ENCODE measurements at places on chromosomes 12 and 14.

- DNase-seq: no peak
Measured at GRCh38 chr12:64912516-64913255, 88.2 kb downstream of the TBC1D30 start.

DNA sequence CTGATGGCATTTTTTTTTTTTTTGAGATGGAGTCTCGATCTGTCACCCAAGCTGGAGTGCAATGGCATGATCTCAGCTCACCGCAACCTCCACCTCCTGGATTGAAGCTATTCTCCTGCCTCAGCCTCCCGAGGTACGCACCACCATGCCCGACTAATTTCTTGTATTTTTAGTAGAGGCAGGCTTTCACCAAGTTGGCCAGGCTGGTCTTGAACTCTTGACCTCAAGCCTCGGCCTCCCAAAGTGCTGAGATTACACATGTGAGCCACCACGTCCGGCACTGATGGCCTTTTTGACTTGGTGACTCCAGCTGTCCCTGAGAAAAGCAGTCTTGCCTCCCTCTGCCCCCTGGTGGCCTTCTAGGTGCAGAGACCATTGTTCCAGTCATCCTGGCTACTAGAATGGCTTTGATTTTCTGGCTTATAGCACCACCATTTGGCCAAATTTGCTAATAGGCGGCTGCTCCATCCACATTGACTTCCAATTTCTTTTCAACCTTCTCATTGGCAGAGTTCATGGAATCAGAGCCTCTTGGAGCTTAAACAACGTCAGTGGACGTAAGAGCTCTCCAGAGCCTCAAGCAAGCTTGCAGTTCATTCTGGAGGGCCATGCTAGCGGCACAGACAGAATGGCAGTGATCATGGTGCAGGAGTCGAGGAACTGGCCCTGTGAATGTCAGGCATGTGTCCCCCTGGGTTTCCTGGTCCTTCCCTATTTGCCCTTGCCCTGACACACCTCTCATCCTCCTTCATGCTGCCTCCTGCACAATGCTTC, 25.4 kb upstream of the EIF4B start:
- peak; percentile 87 for DNase-seq

- no peak for DNase-seq
Measured at GRCh38 chr14:91722386-91722785, 9.5 kb downstream of the CATSPERB start.

DNA sequence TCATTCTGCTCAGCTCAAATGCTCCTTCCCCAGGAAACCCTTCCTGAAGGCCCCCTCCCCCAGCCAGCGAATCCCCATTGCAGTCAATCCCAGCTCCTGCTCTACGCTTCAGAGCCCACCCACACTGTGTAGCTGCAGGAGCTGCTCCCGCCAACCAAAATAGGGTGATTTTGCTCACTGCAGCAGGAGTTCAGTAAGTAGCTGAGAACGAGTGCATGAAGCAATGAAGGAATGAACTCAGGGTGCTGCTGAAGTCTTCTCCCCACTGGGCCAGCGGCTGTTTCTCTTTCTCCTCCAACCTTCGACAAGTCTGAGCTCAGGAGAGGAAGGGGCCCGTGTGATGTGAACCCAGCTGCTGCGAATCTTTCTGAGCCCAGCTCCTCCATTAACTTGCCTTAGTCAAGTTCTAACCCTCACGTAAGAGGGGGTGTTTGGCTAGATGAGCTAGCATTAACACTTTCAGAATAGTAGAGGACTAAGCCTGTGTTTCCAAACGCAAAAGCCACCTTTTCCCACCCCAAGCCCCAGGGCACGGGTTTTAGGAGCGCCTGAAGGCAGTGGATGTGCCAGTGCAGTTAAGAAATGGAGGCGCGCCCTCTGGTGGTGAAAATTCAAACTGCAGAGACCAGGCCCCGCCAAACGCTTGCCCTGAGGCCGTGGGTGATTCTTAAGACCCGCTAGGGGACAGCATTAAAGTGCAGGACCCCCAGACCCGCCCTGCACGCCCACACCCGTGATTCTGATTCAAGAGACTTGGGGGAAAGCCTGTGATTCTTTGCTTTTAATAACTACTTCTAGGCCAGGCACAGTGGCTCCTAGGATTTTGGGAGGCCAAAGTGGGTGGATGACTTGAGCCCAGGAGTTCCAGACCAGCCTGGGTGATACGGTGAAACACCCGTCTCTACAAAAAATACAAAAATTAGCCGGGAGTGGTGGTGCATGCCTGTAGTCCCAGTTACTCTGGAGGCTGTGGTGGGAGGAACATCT, 11.9 kb upstream of the SERPINA4 start:
- peak; percentile 73 for DNase-seq

DNA sequence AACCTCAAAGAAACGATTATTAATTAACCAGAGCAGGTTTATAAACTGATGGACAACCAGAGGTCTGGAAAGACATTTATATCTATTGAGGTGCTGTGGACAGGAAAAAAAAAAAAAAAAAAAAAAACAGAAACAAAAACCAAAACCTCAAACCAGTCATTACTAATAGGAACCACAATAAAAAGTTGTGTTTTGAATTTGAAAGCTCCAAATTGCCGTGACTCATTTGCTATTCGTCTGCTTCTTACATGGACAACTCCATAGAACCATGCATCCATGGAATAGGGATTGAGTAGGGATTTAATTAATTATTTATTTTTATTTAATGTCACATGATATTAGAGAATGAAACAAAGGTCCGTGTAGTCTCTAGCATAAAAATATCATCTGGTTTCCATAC, 134.1 kb upstream of the SSTR1 start:
- DNase-seq: no peak

DNA sequence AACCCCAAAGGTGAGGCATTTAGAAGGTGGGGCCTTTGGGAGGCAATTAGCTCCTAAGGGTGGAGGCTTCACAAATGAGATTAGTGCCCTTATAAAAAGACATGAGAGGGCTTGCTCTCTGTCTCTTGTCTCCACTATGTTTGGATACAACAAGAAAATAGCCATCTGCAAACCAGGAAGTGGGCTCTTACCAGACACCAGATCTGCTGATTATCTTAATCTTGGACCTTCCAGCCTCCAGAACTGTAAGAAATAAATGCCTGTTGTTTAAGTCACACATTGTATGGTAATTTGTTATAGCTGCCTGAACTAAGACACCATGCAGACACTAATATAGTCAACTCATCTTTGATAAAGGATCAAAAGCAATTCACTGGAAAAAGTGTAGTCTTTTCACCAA, 34.4 kb downstream of the TMEM116 start:
- DNase-seq: no peak

- peak; percentile 34 for DNase-seq
Measured at GRCh38 chr12:130281153-130281799, 56.4 kb upstream of the PIWIL1 start.

DNA sequence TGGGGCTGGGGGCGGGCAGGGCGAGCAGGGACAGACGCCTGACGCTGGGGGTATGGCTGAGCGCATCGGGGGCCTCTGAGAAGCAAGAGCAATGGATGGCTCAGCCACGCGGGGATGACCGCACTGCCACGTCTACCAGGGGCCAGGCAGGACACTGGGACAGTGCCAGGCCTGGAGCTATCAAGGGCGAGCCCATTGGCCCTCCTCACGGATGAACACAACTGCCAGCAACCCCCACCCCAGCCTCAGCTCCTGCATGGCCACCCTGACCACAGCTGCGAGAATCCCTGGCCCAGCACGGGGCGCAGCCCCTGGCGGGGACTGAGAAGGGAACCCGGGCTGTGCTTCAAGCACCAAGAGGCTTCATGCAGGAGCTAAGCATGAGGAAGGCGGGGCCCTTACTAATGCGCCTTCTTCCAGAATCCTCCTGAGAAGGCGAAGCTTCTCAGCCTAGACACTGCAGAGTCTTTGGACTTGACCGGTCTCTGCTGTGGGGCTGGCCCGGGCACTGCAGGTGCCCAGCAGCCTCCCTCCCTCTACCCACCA, 9.5 kb downstream of the ARL6IP4 start:
- no peak for DNase-seq
